ENCODE measurements at places on chromosomes 16 and 17.

- DNase-seq, result no peak
Observed at GRCh38 chr16:66902648-66903543, 15.8 kb downstream of the CDH16 start.

GRCh38 chr16:82082543-82083244, 47.6 kb downstream of the HSD17B2 start:
- no peak for DNase-seq

DNA sequence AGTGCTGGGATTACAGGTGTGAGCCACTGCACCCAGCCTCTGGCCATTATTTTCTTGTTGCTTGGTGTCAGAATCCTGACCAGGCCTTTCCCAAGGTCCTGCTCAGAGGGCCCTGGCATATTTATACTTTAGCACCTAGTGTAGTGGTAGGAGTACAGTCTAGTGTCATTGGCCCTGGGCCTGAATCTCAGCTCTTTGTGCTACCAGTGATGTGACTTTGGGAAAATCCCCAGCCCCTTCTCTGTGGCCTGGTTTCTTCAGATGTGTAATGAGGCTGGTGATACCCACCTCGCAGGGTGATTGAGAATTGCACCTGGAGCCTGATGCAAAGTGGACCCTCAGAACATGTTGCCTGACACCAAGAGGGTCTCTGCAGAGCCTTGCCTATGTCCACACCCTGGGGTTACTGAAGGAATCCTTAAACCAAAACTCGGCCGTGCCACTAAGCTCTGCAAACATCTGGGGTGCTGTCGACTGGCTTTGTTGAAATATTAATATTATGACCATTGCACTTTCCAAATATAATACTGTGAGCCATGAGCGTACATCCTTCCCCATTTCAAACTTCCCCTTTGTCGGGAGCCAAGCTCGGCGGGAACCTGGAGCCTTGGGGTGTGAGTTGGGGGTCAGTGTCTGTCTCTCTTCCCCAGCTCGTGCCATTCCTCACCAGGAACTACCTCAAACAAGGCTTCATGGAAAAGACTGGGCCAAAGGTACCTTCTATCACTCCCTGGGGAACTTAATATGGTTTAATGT, 18.0 kb upstream of the RNF135 start:
- no peak for DNase-seq

DNA sequence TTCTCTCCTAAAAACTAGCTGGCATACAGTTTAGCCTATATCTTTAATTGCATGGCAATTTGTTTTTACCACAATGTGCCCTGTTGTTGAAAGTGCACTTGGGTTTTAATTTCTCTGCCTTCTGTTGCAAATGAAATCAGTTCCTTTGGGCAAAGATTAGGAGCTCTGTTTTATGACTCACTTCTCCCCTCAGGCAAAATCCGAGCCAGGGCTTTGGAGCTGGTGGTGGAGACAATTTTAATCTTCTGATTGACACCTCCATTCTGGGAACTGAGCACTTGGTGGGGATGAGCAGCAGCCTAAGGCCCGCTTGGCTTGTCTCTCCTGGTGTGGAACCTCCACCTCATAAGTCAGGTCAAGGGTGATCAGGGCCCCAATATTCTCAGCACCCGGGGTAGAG, 13.3 kb upstream of the MYH8 start:
- no peak for DNase-seq

GRCh38 chr16:68869492-68870088, 26.3 kb downstream of the TANGO6 start:
- DNase-seq, result no peak

DNA sequence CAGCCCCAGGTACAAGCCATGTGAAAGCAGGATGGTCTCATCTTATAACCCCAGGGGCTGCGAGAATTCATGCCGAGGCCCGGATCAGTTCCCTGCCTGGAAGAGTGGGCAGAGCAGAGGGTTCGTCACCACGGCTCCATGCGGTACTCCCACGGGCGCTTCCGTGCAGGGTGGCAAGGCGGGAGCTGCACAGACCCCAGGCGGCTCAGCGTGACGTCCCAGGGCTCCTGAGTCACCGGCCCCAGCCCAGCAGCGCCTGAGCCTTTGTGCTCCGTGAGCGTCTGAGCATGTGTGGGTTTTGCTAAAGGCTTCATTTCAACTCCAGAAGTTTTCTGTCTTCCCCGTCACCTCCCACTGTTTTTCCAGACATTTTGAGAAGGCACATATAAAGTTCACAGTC, 71.2 kb upstream of the CHMP6 start:
- DNase-seq, result no peak
